Type B pancreatic cell (in vitro differentiated cells): ENCODE measurements at places on chromosomes 11 and 22. TPM values are rescaled to one million over a fixed set of nuclear protein-coding genes. Genes with fewer than 3 reads are reported as not detected.

Gene SCGB1D2
- total RNA-seq = not detected in 2 replicates

Gene CHCHD10
- 87.2 and 156 TPM in 2 replicates for total RNA-seq

Gene SMTNL1
- total RNA-seq = not detected in 2 replicates

Gene INS
- total RNA-seq = 1,584 and 3,976 TPM in 2 replicates

Gene PDE2A
- total RNA-seq = 2.8 and 3.8 TPM in 2 replicates

Gene INSC
- 1.2 TPM in 1 of 2 replicates, not detected in the other for total RNA-seq

Gene CLTCL1
- total RNA-seq = 2.4 and 11.6 TPM in 2 replicates

Gene CTSD
- 318 and 557 TPM in 2 replicates for total RNA-seq

Gene IRAG1
- 1.5 and 5.1 TPM in 2 replicates for total RNA-seq

Gene GPR152
- total RNA-seq = not detected in 2 replicates

Gene RBMXL2
- not detected in 2 replicates for total RNA-seq

Gene CRELD2
- 45.2 and 55.8 TPM in 2 replicates for total RNA-seq

Gene P4HA3
- total RNA-seq = 0.17 and 0.34 TPM in 2 replicates

Gene TMPRSS6
- 7.6 and 14.3 TPM in 2 replicates for total RNA-seq

Gene OR8H3
- total RNA-seq = not detected in 2 replicates

Gene MYO18B
- 0.10 and 0.62 TPM in 2 replicates for total RNA-seq

Gene OR6A2
- total RNA-seq = 0.07 and 0.27 TPM in 2 replicates

Gene GAS2
- total RNA-seq = 8.9 and 15.6 TPM in 2 replicates

Gene SAA2
- not detected in 2 replicates for total RNA-seq

Gene AHNAK
- 302 and 656 TPM in 2 replicates for total RNA-seq
